ENCODE measurements at places on chromosomes 12 and 14. TPM values are rescaled to one million over a fixed set of nuclear protein-coding genes. Genes with fewer than 3 reads are reported as not detected.

TMBIM6 gene
- total RNA-seq: 240 TPM

KRT72 gene
- total RNA-seq: not detected

FOXJ2 gene
- total RNA-seq: 24.8 TPM

STAC3 gene
- 0.74 TPM for total RNA-seq

PPFIA2 gene
- total RNA-seq: 5.2 TPM

Measured in vagina (tissue), 2 donors.